ENCODE measurements at places on chromosomes 16 and 17.

DNA sequence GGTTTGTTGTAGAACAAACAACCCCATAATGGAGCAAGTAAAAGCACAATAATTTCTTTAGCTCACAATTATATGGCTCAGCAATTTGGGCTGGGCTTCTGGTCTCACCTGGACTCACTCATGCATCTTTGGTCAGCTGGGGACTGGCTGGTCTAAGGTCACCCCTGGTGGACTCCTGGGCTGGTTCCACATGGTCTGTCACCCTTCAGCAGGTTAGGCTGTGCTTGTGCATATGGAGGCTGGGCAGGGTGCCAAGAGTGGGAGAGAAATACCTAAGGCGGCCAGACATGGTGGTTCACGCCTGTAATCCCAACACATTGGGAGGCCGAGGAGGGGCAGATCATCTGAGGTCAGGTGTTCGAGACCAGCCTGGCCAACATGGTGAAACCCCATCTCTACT lies 27.0 kb upstream of the SMURF2 start:
- DNase-seq: no peak

DNA sequence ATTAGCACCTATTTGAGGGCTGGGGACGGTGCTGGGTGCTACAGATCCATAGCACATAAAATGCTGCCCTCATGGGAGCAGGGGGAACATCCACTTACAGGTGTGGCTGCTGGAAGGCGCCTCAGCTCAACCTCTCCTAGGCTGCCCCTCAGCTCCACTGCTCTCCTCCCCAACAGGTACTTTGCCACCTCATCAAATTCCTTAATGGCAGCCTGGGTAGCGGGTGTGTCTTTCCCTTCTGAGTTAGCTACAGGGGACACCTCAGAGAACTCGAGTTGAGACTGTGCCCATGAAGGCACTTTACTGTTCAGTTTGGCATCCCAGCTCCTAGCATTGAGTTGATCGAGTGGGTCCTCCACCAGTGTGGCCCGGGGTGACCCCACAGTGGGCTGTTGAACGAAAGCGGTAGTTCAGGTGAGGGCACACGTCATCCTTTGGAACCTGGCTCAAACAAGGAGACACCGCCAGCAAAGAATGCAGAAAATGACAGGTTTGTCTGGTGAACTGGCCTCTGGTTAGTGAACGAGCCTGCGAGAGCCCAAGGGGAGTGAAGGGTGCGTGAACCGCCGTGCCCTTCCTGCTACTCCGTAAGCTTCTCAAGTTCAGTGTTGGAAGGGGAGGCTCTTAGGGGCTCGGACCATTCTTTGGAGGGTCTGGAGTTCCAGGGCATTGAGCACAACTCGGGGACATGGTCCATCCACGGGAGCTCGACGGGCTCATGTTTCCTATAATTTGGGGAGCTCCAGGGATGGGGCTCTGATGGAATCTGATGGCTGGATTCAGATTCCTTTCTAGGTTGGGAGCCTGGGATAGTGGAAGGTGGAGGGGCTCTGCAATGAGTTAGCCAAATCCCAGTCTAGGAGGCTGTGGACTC lies 3.5 kb upstream of the CMIP start:
- DNase-seq: no peak

DNA sequence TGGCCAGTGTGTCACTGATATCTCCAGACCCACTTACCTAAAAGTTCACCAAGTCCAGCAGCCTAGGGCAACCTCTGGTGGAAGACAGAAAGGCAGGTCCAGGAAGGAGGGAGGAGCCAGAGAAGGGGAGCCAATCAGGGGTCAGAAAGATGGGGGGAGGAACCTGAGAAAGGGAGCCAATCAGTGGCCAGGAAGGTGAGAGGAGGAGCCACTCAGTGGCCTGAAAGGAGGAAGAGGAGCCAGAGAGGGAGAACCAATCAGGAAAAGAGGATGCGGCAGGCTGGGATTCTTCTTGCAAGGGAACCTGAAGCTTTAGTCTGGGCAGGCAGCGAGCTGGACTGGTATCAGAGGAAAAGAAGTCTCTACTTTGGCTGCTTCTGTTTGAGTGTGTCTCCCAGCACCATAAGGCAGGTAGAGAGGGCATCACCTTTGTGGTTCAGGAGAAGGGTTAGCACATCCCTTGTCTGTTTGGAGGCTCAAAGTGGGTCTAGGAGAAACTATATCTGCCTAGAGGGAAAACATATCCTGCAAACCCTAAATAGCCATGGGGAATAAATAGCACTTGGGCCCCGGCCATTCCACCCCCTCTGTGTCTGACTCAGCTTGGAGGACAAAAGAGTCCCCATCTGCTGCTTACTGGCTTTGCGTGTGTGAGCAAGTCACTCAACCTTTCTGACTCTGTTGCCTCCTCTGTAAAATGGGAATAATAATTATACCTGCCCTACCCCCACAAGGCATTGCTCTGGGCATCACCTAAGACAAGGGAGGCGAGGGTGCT lies 43.4 kb upstream of the CRHR1 start:
- DNase-seq: peak; percentile 42

- no peak for DNase-seq
Measured at GRCh38 chr16:20181416-20181815, 107.7 kb upstream of the GPR139 start.

GRCh38 chr17:42266918-42267766 lies 9.0 kb downstream of the STAT5B start:
- DNase-seq: peak; percentile 50

DNA sequence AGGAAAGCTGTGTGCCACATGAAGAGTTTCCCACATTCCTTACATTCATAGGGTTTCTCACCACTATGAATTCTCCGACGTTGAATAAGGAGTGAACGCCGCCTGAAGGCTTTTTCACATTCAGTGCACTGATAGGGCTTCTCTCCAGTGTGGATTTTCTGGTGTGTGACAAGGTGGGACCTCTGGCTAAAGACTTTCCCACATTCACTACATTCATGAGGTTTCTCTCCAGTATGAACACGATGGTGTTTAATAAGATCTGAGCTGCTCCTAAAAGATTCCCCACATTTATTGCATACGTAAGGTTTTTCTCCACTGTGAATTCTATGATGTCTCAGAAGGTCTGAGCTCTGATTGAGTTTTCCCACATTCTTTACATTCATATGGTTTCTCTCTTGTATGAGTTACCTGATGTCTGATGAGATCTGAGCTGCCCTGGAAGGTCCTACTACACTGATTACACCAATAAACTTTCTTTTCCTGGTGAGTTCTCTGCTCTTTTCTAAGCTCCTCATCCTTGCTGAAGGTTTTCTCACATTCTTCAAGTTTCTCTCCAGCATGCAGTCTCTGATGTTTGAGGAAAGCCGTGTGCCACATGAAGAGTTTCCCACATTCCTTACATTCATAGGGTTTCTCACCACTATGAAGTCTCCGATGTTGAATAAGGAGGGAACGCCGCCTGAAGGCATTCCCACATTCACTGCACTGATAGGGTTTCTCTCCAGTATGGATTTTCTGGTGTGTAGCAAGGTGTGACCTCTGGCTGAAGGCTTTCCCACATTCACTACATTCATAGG lies 10.0 kb downstream of the ZNF594 start:
- DNase-seq: no peak

- DNase-seq: no peak
Measured at GRCh38 chr16:4882633-4883285, 35.5 kb downstream of the UBN1 start.

DNA sequence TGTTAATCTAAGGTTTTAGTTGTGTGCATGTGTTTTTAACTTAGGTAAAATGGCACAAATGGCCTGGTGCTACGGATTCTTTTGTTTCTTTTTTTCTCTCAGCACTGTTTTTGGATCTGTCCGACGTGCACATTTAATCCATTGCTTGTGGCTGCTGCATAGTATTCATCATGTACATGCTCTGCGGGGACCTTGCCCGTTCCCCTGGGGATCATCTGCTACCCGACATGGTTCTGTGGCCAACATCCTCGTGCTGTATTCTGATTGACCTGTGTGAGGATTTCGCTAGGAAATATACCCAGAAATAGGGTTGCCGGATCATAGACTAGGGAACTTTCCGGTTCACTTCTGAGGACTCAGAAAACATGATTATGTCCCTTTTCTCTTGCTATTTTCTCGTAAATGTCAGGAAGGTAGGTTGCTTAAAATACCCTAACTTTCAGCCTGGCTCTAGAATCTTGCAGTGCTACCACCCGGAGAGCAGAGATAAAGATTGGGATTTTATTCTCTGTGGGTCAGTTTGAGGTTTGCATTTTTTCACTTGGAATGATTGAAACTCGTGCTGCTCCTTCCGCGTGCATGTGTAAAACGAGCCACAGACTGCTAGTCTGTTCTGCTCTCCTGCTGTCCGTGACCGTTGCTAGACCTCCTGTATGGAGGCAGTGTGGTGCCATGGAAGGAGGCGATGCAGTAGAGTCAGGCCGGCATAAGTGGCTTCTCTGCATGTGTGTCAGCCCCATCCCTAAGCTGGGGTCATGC lies 42.9 kb downstream of the LDHD start:
- DNase-seq: no peak

- DNase-seq: no peak
Measured at GRCh38 chr17:31114956-31115555, 20.3 kb downstream of the NF1 start.

- DNase-seq: no peak
Measured at GRCh38 chr17:77854083-77854758, 104.3 kb upstream of the TNRC6C start.

DNA sequence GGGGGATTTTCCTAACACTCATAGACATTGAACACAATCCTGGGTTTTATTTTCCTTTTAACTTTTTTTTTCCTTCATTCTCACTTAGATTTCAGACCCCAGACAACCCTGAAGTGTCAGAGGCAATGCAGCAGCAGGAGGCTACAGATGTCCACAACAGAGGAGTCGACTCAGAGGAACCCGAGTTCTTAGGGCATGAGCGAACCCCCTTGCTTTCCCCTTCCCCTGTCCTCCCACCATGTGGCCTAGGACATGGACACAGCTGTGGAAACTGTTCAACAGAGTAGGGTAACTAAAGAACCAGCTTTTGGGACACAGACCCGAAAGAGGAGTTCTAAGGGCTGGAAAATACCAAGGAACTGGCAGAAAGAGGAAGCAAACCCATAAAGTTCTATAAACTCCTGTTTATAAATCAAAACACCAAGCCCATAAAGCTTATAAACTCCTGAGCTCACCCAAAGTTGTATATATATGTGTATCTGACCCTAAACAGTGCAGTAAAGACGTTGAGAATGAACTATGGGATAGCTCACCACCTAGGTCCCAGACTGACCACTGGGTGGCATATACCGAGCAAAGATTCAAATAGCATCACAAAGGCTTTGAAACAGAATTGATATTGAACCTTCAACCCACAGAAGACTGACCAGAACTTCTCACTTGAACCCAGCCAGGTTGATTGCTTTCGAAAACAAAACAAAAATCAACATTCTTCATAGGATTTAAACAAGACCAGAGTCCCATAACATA lies 33.9 kb downstream of the CMTM4 start:
- DNase-seq: no peak

GRCh38 chr17:13647543-13648021 lies 45.9 kb upstream of the HS3ST3A1 start:
- DNase-seq: no peak

GRCh38 chr17:1755827-1756262 lies 6.0 kb upstream of the SERPINF1 start:
- DNase-seq: no peak

DNA sequence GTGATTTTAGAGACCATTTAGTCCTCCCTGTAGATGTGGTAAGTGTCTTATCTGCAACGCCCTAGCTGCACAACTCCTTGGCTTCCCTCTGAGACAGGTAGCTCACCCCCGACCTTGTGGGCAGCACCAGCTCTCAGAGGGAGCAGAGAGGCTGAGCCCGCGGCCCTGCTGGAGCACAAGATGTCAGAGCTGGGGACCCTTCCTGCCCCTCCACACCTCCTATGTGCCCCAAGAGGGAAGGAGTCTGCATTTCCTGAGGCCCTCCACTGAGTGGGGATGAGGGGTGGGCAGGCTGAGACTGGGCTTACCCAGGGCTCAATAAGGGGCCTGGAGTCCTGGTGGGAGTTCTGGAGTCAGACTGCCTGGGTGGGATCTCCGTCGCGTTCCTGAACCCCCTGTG lies 12.2 kb upstream of the ADGRG1 start:
- DNase-seq: no peak

DNA sequence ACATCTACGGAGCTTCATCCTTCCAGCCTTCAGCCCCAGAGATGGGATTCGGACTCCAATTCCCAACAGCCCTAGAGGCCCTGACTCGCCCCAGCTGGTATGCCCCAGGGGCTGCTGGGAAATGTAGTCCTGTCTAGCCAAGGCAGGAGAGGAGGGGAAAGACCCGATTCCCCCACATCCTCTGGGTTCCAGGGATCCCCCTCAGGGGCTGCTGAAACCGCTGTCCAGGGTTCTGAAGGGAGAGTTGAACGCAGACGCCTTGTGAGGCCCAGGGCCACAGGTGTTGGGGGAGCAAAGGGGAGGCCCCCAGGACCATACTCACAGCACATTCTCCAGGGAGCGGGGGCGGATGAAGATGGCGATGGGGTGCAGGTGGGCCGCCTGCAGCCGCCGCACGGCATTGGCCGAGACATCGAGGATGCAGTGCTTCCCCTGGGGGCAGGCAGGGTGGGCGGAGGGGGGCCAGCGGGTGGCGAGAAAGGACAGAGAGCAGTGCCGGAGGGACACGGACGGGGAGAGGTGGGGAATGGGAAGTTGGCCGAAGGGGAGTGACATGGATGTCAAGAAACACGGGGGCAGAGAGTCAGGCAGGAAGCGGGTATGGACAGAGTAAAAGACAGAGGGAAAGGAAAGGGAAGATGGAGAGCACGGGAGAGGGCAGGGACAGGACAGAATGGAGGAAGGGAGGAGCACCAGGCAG lies 12.6 kb upstream of the ASGR1 start:
- DNase-seq: peak; percentile 54

- peak; percentile 76 for DNase-seq
Measured at GRCh38 chr17:17313350-17313991, 10.3 kb downstream of the NT5M start.

GRCh38 chr17:10613775-10614513 lies 43.2 kb downstream of the MYH3 start:
- DNase-seq: no peak

DNA sequence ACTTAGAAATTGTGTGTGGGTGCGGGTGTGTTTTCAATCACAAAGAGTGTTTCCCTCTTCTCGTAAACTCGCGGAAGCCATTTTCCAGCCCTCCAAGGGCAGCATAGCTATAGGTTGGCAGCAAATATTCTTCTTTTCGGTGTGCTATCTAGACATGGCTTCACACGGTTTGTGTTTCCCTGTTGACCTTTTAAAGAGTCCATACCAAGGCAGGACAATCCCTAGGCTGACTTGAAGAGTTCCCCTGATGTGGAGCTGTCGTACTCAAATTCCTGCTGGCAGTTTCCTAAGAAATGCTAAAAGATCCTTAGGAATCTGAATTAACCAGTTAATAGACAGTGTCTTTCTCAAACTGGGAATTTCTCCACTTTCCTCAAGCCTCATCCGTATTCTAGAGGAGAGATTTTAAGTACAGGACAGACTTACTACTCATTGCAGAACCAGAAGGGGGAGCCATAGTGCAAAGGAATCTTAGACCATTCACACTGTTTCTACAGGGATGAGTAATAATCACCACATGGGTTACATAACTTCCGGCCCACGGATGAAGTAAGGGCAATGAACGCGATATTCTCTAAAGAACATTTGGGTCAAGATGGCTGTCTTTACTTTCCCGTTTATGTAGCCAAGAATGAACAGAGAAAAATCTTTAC lies 288.6 kb upstream of the ELAC2 start:
- DNase-seq: no peak

Measured in stimulated activated CD8-positive, alpha-beta memory T cell treated with anti-CD3 and anti-CD28 coated beads, Interleukin-4, amount 100 ng/mL, for 48 hours (primary cell).